ENCODE measurements at places on chromosomes 4 and X.

DNA sequence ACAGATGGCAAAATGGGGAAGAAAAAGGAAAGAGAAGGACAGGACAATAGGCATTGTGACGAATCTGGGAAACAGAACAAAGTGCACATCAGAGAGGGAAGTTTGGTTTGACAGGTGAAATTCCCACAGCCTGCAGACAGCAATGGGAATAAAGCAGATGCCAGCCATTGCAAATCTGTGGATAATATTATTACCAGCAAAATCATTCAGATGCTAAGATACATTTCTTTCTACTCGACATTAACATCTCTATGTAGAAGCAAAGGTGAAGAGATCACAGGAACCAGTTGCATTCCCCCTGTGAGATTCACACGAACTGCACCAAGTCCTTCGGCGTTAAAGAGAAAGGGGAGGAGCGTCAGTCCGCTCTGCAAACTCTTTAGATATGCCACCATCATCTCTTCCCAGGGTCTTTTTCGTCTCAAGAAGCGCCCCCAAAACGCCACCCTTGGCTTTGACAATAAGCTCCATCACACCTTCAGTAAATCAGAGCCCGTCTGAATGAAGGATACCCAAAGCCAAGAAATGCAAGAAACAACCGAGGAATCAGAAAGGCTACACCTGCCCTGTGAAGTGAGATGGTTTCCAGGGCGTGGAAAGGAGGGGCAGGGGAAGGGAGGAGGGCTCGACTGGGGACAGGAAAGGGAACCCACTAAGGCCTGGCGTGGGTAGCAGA lies 1.9 kb downstream of the NEUROG2 start:
- no peak for DNase-seq

- no peak for DNase-seq
Measured at GRCh38 chrX:38982843-38983242, 181.6 kb downstream of the MID1IP1 start.

- DNase-seq = no peak
Measured at GRCh38 chrX:97895751-97896150, 1012.0 kb downstream of the RPA4 start.

GRCh38 chr4:126306152-126306869 lies 991.6 kb downstream of the FAT4 start:
- DNase-seq = no peak

- no peak for DNase-seq
Measured at GRCh38 chr4:41400296-41400695, 137.7 kb upstream of the LIMCH1 start.

Data from CD4-positive, alpha-beta memory T cell (primary cell).